EL (cell line): ENCODE measurements at places on chromosomes 3 and 15.

DNA sequence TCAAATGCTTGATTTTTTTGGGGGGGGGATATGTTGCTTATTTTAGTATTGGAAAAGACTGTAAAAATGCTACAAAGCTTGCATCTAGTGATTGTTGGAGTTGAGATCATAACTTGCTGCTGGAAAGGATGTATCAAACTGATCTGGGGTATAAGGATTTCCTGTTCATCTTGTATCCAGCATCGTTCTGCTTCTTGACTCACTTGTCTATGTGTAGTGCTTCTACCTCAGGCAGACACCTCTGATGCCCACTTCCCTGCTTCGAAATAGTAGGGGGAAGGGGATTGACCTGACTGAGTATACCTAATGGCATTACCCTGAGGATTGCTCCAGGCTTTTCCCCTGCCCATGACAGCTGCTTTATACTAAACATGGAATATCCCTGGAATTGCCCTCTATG is 42.7 kb downstream of the STT3B start:
- DNase-seq: peak; percentile 1

- DNase-seq: no peak
Observed at GRCh38 chr3:170680593-170680992, 94.7 kb upstream of the SLC7A14 start.

DNA sequence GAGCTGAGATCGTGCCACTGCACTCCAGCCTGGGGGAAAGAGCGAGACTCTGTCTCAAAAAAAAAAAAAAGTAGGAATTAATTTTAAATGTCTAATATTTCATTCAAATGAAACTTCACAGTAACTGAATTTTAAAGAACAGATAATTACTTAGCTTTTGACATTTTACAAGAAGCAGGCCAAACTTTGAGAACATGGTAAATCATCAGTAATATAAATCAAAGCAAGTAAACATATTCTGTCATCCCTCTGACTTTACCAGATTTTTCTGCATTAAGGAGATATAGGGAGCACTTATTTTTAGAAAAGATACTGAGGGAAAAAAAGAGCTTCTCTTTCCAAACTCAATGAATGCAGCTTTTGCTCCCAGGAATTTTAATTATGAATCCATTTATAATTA is 37.0 kb downstream of the NR1I2 start:
- no peak for DNase-seq

DNA sequence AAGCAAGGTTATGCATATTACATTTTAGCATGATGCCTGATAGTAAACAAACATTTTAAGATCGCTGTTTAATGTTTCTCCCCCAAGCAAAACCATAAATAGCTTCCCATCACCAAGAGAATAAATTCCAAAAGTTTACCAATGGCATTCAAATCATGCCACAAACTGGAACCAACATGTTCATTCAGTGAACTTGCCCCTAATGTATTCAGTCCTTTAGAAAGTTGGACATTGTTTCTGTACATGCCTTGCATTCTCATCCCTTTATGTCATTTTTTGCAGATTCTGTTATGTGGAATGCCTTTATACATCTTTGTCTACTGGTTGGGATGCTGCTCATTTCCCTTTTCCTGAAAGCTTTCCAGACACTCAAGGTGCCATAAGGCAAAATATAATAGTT is 105.5 kb downstream of the PYDC2 start:
- DNase-seq: peak; percentile 79

- no peak for DNase-seq
Observed at GRCh38 chr15:98628216-98628615, 20.1 kb upstream of the IGF1R start.

DNA sequence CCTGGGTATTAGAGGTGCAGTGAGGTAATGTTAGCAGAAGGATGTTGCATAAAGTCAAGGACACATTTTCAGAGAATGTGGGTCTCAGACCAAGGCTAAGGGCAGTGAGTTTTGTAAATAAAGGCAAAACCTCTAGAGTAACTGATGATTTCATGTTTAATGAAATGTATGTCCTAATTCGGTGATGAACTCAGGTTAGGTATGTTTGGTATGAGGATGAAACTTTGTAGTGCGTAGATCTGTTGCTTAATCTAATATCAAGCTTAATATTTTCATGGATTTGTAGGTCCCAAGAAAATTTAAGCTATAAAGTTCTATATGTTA is 3.6 kb downstream of the USP50 start:
- peak; percentile 13 for DNase-seq

DNA sequence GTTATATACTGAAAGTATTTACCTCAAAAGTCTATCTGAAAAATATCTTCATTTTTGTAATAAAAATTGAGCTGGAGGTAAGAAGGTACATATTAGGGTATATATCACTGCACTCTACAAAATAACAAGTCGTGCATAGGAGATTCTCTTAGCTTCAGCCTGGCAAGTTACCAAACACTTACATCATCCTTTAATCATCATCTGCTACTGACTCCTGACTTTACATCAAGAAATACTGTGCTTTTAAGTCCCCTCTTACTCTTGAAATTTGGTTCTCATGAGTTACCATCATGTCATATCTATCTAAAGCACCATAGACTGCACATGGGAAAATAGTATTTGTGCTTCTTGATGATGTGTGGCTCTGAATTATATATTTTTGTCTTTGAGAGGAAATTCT is 50.8 kb downstream of the LYSMD4 start:
- DNase-seq: peak; percentile 82
